ENCODE measurements at places on chromosomes 1 and 21. TPM values are rescaled to one million over a fixed set of nuclear protein-coding genes. Genes with fewer than 3 reads are reported as not detected.

- no peak for DNase-seq
Observed at GRCh38 chr1:47532921-47533792, 95.3 kb downstream of the FOXD2 start.

- DNase-seq: no peak
Observed at GRCh38 chr21:45555251-45555556, 13.0 kb upstream of the SLC19A1 start.

DNA sequence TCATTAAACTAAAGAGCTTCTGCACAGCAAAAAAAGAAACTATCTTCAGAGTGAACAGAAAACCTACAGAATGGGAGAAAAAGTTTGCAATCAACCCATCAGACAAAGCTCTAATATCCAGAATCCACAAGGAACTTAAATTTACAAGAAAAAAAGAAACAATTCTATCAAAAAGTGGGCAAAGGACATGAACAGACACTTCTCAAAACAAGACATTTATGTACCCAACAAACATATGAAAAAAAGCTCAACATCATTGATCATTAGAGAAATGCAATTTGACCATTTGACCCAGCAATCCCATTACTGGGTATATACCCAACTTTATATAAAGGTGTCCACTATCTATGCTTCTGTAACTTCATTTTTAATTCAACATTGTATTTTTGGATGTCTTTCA, 31.1 kb upstream of the VN1R5 start:
- no peak for DNase-seq

DNA sequence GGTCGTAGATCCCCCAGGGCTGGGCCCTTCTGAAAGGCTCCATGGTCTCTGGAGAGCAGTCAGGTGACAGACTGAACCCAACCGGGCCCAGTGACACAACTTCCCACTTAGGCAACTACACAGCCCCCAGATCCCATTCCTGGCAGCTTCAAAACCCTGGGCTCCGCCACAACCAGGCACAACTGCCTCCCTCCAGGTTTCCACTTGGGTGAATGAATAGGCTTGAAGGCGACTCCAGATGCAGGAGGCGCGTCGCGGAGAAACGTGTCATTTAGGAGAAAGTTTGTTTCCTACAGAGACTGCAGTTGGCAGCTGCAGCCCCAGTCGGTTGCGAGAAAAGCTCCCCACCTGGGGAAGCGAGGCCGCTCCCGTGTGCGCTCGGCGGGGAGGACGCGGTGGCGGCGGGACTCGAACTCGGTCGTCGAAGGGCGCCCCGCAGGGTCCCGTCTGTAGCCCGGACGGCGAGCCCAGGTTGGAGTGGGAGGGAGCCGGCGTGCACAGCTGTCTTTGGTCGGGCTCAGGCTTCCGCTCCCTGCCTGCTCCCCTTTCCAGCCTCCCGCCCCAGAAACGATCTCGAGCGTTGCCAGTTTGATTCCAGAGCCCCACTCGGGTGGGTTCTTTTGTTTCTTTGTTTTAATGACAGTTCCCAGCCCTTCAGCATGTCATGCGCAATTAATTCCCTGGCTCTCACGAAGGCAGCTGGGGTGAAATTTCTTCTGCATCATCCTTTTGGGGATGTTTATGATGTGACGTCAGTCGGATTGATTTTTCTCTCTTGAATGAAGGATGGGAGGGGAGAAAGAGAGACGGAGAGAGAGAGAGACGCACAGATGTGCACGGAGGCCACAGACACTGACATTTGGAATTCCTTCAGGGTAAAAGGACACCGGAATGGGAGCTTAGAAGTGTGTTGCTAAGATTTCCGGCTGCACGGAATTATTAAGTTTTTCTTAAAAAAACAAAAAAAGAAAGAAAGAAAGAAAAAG, 862 bp upstream of the SGIP1 start:
- no peak for DNase-seq

DNA sequence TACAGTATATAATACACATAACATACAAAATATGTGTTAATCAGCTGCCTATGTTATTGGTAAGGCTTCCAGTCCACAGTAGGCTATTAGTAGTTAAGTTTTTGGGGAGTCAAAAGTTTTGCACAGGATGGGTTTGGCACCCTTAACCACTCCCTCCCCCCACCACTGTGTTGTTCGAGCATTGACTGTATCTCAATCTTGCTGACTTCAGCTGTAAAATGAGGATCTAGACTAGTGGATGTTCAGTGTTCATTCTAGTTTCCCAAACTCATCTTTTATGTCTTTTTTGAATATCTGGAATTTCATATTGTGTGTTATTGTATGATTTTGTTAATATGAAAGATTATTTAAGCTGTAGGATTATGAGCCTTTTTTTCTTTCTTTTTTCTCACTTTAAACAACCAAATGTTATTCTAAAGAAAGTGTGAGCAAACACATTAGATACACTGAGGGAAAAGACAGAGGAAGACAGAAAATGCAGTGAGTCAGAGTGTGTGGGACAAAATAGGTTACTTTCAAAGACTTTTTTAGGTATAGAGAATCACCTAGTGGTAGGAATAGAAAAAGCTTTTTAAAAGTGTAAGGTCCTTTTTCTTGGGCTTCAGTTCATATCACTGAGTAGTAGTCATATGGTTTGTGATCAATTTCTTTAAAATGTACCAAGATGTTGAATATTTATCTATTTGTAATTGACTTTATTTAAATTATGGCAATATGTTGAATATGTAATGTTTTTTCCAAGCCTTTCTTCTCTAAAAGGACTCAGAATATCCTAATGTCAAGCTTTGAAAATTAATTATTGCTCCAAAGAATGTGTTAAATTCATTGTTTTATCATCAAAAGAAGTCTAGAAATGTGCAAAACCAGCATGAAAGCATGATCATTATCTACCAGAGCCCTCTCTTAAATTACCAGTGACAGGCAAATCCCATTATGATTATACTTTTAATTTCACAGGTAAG, 17.9 kb upstream of the CENPF start:
- no peak for DNase-seq

DNA sequence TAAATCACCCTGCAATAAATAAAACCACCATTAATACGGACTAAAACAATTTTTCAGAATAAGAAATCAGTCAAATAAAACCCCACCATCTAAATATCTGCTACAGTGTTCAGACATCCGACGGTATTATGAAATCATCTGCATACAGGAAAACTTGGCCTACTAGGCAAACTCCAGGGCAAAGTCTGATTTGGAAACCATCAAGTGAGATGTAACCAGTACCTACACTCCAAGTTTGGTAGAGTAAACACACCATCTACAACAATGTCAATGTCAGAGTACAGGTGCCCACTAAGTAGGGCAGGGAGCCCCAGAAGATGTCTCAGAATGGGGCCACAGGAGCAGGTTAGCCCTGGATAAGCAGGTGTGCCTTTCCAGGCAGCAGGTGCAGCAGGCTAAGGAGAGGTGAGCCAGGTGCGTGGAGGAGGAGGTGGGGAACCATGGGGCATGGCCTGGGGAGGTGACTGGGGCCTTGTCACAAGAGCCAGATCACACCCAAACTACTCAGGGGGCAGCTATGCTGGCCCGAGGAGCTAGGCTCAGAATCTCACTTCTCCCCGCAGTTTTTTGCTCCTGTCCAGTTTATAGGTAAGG, 59.6 kb downstream of the CAPZB start:
- peak; percentile 78 for DNase-seq

DNA sequence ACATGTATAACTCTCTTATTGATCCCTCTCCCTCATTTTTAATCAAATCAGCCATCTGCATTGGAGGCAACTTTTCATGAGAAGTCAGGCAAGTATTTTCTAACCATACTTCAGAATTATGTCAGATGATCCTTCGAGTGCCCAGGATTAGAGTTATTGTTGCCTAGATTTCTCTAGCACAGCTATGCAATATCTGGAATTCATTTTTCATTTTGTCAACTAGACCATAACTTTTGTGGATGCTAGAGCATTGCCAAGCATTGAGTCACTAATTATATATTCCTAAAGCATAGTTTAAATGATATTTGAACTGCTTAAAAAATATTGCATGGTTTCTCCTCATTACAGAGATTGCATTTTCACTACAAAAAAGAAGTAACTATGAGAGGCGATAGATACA, 21.2 kb downstream of the HFM1 start:
- no peak for DNase-seq

DNA sequence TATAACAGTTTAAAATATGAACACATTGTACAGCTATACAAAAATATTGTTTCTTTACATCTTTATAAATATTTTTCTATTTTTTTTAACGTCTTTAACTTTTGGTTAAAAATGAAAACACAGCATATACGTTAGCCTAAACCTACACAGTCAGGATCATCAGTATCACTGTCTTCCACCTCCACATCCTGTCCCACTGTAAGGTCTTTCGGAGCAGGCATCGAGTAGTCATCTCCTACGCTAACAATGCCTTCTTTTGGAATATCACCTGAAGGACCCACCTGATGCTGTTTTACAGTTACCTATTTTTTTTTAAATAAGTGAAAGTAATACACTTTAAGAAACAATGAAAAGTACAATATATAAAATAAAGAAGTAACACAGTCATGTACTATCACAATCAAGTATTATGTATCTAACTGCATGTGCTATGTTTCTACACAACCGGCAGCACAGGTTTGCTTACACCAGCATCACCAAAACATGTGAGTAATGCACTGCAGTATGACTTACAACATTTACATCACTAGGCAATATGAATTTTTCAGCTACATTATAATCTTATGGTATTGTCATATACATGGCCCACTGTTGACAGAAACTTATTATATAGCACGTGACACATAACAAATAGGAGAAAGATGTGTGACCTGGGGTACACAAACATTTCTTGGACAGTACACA, 254.4 kb downstream of the AKT3 start:
- no peak for DNase-seq

GRCh38 chr1:54391450-54392209, 14.6 kb downstream of the SSBP3 start:
- DNase-seq: no peak

GRCh38 chr1:24724345-24725208, 20.7 kb upstream of the CLIC4 start:
- DNase-seq: no peak

- no peak for DNase-seq
Observed at GRCh38 chr21:45004481-45005247, 64.8 kb downstream of the SLX9 start.

GRCh38 chr21:33836408-33836807, 79.2 kb downstream of the ATP5PO start:
- peak; percentile 51 for DNase-seq

DNA sequence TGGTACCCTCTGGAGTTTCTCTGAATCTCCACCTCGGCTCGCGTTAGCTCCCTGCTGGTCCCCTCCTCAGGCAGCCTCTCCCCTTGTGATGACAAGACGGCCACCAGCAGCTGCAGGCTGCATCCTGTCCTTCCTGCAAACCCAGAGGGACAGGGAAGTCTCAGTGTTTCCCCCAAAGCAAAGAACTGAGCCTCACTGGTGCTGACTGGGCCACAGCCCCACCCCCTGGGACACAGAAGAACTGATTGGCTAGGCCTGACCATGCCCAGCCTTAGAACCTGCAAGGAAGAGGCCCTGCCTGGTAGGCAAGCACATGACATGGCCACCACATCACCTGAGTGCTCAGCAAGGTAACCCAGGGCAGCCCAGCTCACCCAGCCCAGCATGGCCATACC, 34.6 kb downstream of the TMEM51 start:
- DNase-seq: no peak

GRCh38 chr1:230715510-230715909, 1.6 kb upstream of the AGT start:
- no peak for DNase-seq

DNA sequence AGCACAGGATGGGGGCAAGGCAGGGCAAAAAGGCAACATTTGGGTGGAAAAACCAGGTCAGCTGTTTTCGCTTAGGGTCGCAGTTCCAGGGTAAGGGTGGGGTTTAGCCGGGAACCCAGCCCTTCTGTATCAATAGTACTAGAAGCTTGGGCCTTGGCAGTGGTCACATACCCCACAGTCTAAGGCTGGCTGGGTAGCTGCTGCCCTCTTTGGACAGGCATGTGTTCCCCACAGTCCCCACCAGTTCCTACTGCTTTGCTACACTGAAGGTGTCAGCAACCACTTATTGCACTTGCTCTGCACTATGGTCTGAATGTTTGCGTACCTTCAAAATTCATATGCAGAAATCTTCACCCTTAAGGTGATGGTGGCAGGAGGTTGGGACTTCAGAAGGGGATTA, 349.8 kb downstream of the LTN1 start:
- DNase-seq: no peak

GRCh38 chr1:7745783-7746182, 25.3 kb upstream of the VAMP3 start:
- no peak for DNase-seq

DNA sequence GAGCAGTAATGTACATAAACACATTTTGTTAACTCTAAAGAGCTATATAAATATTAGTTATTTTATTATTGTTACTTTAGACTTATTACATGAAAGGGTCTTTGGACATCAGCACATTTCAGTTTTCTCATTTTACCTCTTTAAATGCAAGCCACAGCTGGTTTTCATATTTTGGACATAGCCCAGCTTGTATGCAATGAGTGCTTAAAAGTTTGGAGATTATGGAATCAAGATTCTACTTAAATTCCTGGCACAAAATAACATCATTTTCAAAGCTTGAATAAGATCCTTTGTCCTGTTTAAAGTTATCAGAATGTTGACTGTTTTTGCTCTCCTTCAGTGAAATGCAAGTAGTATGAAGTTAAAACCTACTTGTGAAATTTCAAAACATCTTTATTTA, 15.5 kb upstream of the LEPR start:
- no peak for DNase-seq

DNA sequence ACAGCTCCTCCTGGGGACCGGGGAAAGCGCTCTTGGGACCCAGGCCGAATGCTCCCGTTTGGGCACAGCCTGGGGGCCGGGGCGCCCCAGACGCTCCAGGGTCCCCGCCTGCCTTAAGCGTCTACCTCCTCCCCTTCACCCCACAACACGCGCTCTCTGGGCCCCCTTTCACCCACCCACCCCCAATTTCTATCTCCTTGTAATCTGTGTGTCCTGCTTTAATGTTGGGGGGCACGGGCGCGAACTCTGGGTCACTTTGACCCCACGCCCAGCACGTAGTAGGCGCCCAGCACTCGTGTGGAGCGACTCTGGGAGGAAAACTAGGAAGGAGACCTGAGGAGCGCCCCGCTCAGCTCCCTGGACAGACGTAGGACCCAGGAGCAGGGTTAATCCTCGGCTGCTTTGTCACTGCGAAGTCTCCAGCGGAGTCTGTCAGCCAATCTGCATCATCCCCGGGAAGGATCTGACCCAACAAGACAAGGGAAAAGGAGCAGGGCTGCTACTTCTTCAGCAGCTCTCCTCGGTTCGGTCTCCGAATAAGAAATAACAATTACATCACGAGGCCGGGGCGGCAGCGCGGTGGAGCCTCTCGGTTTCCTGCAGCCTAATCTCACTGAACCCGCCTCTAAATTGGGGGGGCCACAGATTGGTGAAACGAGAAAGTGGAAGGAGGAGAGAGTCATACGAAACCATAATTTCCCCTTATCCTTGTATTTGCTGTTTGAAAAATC, 757 bp upstream of the NRIP1 start:
- peak; percentile 77 for DNase-seq

- DNase-seq: no peak
Observed at GRCh38 chr21:20652846-20653245, 345.4 kb upstream of the NCAM2 start.

GRCh38 chr1:57238233-57238781, 185.6 kb downstream of the DAB1 start:
- DNase-seq: no peak

The ACTL8 gene
- not detected for total RNA-seq

The PRRX1 gene
- 0.15 TPM for total RNA-seq

The G0S2 gene
- total RNA-seq: 75.0 TPM

The PTCH2 gene
- 0.45 TPM for total RNA-seq

The VPS13D gene
- 31.1 TPM for total RNA-seq

The SLC37A1 gene
- total RNA-seq: 5.0 TPM

The NUF2 gene
- total RNA-seq: 0.45 TPM

The FMOD gene
- 1.7 TPM for total RNA-seq

The GSTM1 gene
- not detected for total RNA-seq

The CYP4B1 gene
- 0.33 TPM for total RNA-seq

The C1orf116 gene
- total RNA-seq: 0.55 TPM

The CYP4A22 gene
- total RNA-seq: 69.9 TPM
